Esophagus mucosa (tissue), 1 donor: ENCODE measurements at places on chromosomes 6 and 20.

DNA sequence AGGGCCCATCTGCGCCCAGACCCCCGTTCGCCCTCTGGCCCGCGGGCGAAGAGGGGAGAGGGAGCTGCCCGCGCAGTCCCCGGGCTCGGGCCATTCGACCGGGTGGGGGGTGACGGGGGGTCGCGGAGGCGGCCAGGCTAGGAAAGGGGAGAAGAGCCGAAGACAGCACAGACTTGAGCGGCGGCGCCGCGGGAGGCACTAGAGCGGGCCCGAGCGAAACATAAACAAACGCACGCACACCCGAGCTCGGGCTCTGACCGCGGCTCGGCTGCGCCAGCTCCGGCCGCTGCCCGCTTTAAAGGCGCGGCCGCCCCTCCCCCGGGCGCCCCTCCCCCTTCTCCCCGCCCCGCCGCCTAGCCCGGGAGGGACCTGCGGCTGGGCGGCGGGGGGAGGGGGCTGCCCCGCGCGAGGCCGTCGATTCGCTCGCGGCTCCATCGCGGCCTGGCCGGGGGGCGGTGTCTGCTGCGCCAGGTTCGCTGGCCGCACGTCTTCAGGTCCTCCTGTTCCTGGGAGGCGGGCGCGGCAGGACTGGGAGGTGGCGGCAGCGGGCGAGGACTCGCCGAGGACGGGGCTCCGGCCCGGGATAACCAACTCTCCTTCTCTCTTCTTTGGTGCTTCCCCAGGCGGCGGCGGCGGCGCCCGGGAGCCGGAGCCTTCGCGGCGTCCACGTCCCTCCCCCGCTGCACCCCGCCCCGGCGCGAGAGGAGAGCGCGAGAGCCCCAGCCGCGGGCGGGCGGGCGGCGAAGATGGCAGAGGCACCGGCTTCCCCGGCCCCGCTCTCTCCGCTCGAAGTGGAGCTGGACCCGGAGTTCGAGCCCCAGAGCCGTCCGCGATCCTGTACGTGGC is at the start of gene FOXO3:
TSS of gene FOXO3 (plus strand) at position 455 of the 846 bp plus-strand sequence. CDS start at position 747, 292 bp downstream.
- ATAC-seq: peak; percentile 66

DNA sequence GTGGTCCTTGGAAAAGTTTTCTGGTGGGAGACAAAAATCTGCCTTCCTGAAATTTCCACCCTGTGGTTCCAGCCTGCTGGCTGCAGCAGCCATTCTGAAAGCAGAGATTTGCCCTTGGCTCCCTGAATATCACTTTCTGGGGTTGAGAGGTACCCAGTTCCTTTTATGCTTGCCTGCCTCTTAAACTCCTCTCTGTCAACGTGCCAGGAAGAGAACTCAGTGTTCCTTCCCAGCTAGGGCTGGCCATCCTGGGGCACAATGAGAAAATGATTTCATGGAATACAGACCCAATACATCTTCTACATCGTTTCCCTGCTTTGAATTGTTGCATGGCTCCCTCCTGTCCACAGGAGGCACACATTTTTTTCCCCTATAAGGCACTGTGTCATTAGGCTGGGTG is 1.6 kb upstream of the DSN1 start:
- no peak for ATAC-seq

GRCh38 chr20:23910210-23910609 is 30.7 kb upstream of the CST5 start:
- no peak for ATAC-seq

DNA sequence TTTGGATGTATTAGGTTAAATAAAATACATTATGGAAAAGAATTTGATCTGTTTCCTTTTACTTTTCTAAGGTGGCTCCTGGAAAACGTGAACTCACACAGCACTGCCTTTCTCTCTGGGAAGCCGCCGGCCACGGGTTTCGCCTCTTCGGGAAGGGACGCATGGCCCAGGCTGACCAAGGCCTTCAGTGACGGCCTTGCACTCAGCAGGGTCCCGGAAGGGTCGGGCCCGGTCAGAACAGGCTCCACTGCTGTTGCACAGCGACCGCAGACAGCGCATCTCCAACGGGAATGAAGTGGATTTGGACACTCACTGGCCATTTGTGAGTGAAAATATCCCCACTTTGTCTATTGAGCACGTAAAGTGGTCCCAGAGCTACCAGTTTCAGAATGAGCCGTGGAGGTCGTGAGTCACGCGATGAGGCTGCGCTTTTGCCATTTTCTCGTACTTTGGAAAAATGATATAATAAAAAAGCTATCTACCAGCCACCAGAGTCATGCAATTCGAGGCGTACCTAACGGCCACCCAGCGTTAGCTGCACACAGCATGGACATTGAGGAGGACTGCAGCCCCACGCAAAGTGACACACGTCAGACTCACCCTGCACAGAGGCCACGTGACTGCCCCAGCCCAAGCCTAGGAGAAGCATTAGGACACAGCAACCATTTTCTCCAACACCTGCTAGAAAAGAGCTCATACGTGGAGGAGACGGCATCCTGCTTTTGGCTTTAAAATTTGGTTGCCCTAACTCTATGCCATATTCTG is 244.3 kb downstream of the TTLL2 start:
- ATAC-seq: no peak

GRCh38 chr6:167988154-167988495 is 9.3 kb upstream of the KIF25 start:
- no peak for ATAC-seq

DNA sequence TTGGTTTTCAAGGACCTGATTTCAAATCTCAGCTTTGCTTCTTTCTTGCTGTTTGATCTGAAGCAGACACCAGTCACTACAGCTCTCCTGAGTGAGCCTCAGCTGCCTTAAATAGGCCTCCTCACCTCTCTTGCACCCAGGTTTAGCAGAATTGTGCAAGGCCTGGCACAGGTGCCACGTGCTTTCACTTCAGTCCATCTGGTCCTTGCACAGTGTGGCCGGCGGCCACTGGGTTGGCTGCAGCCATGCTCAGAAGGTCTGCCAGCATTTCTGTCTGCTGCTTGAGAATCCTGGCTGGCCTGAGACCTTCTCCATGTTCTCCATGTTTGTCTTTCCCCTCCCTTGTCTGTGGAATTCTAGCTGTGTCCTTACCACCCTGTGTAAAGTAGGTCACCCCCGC is 14.5 kb upstream of the DAAM2 start:
- no peak for ATAC-seq

- ATAC-seq: peak; percentile 74
Measured at GRCh38 chr6:137218473-137218916, 690 bp downstream of the IFNGR1 start.

DNA sequence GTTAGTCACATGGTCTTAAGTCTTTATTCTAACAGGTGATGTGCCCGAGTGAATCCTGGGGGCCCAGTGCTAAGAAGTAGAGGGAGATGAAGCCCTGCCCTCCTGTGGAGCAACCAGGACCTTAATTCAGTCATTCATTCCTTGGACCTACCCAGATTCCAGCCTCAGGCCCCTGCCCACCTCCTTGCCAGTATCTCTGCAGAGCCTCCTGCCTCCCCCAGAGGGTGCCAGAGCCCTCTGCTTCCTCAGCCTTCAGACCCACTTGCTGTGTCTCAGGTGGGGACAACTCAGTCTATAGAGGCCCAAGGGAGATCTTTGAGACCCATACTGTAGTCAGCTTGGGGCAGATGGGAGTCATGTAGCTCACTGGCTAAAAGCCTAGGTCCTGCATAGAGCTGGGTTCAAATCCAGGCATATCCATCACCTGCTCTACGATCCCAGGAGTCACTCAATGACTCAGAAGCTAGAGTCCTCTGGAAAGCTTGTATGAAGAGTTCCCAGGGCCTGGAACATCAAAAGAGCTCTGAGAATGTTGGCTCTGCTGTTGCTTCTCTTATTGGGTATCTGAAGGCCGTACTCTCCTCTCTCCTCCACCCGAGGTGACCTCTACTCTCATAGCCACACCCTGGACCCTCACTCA is 3.9 kb upstream of the SIGLEC1 start:
- ATAC-seq: peak; percentile 49

- no peak for ATAC-seq
Measured at GRCh38 chr6:7901056-7901455, 9.5 kb downstream of the TXNDC5 start.

- no peak for ATAC-seq
Measured at GRCh38 chr6:19279273-19279684, 557.9 kb upstream of the ID4 start.

DNA sequence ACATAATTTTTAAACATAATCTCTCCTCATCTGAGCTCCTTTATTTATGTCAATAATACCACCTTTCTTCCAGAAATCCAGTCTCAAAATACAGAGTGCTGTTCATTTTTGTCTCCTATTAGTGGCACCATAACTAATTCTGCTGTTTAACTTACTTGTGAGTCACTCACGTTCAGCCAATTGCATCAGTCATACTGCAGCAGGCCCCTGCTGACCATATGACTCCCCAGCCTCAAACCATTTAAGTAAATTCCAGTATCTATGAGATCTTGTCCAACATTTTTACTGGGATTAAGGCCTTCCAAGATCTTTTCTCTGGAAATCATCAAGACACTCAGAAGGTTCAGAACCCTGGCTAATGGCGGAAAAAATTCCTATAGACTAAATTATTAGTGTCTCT is 982.2 kb upstream of the MAP3K7 start:
- no peak for ATAC-seq

GRCh38 chr20:20085812-20086211 is 33.5 kb downstream of the CFAP61 start:
- peak; percentile 48 for ATAC-seq

- no peak for ATAC-seq
Measured at GRCh38 chr20:10059006-10059405, 24.2 kb downstream of the ANKEF1 start.

DNA sequence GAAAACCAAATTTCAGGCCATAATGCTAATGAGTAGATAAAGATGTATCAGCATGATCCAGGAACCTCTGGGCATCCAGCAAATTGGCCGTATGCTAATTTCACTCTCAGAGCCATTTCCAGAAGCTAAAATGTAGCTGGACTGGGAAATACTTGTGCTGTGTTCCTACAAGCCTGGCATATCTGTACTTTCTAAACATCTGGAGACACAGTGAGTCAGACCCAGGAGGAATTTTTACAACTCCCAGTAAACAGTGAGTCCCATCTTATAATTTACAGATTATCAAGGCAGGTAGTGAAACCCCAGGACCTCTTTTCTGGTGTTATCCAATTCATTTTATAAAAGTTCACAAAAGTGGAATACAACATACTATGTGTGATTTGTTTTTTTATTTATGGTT is 683.0 kb upstream of the ADGRB3 start:
- ATAC-seq: no peak

GRCh38 chr20:31751126-31751525 is 12.0 kb downstream of the TPX2 start:
- no peak for ATAC-seq

DNA sequence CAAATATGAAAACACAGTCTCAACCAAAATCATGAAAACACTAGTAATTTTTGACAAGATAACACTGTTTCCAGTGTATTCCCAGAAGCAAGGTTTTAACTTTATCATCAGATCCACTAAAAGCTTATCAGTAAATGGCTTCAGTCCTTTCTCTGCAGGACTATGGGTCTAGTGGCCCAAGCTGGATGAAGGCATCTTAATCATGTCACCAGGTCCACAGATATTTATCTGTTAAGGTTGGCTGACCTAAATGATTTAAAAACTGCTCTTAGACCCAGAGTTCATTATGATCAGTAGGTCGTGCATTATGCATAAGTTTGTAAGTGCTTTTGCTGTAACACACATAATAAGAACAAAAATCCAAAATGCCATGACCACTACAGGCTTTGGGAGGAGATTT is 118.0 kb downstream of the MAP3K7 start:
- no peak for ATAC-seq

- ATAC-seq: peak; percentile 15
Measured at GRCh38 chr20:36454698-36455427, 86.5 kb upstream of the MYL9 start.

GRCh38 chr6:71248306-71248765 is 40.3 kb upstream of the OGFRL1 start:
- ATAC-seq: no peak

DNA sequence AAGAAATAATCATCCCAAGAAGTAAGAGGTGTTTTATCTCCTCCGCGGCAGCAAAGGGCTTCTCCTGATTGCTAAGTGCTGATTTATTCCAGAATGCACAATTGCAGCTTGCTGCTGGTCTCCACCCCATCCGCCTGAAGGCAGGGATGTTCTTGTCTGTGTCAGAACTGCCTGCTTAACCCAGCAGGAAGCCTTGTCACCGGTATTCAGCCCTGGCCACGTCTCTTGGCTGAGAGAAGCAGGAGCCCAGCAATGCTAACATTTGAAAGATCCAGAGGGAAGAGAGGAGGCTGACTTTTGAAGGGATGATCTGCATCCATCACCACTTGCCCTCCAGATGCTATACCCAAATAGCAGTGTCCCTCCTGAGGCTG is 4.2 kb downstream of the SCML4 start:
- ATAC-seq: peak; percentile 70

GRCh38 chr20:62449951-62450691 is 22.8 kb upstream of the RBBP8NL start:
- ATAC-seq: no peak

GRCh38 chr6:93047033-93047432 is 372.3 kb downstream of the EPHA7 start:
- ATAC-seq: no peak

DNA sequence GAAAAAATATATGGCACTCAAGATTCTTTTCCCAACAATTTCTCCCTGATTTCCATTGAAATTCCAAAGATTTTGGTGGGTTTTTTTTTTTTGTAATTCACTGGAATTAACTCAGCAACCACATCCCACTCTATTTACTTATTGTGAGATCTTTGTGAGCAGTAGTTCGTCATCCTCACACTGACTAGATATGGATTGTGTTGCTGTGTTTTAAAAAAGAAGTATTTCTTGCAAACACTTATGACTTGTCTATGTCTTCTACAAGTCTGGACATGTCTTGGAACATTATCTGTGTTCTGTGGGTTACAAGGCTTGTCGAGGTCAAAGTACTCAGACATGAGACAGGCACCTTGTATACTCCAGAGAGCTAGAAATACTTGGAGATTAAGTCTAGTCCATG is 7.3 kb upstream of the TENT5A start:
- peak; percentile 77 for ATAC-seq

GRCh38 chr6:15872241-15873103 is 209.6 kb upstream of the DTNBP1 start:
- ATAC-seq: no peak

DNA sequence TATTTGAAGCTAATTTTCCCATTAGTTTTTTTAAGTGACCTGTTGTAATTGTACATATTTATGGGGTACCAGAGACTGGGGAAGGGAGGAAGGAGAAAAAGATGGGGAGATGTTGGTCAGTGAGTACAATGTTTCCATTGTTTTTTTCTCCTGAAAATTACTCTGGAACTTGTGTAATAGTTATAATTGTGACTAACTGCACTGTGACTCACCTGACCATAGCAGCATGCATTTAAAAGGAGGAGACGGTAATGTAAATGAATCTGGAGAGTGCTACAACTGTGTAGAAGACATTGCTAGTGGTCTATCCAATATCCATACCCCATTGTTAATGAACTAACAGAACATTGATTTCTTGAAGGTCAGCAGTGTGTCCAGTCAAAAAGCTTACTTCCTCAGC is 133.4 kb downstream of the RFPL4B start:
- ATAC-seq: no peak
